ENCODE measurements at places on chromosomes 13 and 19.
A peak's percentile ranks its signal among the peaks of the same experiment; 100 is the strongest.

- DNase-seq = peak; percentile 93
These were observed 36.4 kb upstream of the IGFL4 start for GRCh38 chr19:46076951-46077814.

- no peak for DNase-seq
These were observed 19.2 kb downstream of the RYR1 start for GRCh38 chr19:38452430-38453366.

DNA sequence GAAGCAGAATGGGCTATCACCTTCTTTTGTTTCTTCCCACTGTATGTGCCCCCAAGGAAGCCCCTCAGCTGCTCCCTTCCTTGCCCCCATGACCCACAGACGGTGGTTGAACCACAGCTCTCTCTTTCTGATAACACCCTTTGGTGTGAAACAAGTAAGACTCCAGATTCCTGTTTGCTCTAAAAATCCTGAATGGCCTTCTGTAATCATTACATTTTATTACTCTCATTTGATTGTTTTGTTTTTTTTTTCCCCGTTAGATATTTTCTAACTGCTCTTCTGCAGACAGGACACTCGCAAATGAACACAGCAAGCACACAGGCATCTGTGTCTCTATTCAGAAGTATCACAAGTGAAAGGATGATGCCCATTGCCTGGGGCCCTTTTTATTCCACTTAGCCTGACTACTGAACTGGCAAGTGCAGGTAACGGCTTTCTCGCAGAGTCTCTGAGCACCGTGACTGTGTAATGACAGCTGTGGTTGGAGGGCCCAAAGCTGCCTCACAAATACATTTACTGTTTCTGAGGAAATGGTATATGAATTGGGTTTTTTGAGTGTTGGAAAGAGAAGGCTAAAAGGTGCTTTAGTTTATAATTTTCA, 59.3 kb downstream of the OXGR1 start:
- no peak for DNase-seq

GRCh38 chr19:18521692-18522123, at the start of gene ELL:
ELL (minus strand) TSS chr19:18522070; CDS start chr19:18522055, 15 bp downstream.
- DNase-seq = no peak

DNA sequence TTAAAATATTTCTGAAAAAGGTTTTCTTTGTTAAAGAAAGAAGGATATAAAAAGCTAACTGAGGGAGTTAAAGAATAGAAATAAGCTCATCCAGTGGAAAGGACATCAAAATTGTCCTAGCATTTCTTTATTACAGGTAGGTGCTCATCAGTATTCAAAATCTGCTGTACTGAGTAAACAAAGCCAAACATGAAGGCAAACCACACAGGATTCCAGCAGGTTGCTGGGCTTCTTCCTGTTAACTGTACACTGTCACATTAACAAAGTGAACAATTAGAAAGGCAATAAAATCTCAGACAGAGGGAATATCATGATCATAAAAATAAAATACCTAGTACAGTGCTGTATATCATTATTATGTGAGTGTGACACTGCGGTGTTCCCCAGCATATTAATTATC, 1541.0 kb downstream of the SLITRK5 start:
- peak; percentile 50 for DNase-seq

- no peak for DNase-seq
These were observed 267.4 kb downstream of the PCDH20 start for GRCh38 chr13:61148211-61148610.

DNA sequence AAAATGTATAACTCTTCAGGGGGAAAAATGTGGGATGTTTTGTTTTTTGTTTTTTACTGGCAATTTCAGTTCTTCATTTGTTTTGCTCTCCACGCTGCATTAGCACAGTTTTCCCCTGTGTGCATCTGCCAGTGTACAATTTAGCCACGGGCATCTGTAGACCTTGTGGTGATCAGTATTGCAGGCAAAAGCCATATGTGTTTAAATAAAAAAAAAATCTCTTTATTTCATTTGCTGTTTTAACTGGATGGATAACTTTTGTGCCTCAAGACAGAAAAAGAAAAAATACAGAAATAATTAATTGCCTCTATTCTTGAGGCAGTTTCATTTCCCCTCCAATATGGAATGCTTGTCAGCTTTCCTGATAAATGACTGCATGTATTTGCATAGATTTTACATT, 7.9 kb upstream of the MAB21L1 start:
- DNase-seq = no peak

- peak; percentile 19 for DNase-seq
These were observed 121.6 kb upstream of the FRY start for GRCh38 chr13:31909864-31910551.

DNA sequence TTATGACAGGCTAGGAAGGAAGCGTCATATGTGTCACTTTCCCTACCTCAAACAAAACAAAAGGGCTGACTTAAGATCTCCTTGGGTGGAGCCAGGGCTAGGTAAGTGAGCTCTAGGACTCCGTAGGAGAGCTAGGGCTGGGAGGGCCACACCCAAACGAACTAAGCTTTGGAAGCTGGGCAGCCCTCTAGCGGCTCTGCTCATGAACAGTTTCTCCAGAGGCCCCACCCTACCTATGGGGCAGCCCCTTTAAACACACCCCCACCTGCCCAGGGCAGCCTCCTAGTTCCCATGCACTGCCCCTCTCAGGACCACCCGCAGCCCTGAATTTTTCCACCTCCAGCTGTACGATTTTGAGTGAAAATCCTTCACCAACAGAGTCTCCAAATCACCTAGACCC, 3.5 kb downstream of the PEG3 start:
- no peak for DNase-seq

DNA sequence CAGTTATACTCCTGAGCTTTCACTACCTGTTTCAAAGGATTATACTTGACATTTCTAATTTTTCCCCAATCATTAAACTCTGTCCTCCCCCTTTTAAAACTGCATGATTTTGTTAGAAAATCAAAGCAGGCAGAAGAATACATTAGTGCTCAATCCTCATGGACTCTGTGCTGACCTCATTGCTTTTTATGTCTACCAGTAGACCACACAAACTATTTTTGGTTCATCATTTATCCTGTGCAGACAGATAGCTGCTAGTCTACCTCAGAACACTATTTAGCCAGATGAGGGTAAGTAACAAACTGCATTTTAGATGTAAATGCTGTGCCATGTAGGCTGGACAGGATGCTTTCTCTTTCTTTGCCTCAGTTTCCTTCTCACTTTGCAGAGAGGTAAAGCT, 235.9 kb downstream of the DCT start:
- DNase-seq = no peak

- DNase-seq = no peak
These were observed 1917.4 kb downstream of the OLFM4 start for GRCh38 chr13:54945973-54946372.

DNA sequence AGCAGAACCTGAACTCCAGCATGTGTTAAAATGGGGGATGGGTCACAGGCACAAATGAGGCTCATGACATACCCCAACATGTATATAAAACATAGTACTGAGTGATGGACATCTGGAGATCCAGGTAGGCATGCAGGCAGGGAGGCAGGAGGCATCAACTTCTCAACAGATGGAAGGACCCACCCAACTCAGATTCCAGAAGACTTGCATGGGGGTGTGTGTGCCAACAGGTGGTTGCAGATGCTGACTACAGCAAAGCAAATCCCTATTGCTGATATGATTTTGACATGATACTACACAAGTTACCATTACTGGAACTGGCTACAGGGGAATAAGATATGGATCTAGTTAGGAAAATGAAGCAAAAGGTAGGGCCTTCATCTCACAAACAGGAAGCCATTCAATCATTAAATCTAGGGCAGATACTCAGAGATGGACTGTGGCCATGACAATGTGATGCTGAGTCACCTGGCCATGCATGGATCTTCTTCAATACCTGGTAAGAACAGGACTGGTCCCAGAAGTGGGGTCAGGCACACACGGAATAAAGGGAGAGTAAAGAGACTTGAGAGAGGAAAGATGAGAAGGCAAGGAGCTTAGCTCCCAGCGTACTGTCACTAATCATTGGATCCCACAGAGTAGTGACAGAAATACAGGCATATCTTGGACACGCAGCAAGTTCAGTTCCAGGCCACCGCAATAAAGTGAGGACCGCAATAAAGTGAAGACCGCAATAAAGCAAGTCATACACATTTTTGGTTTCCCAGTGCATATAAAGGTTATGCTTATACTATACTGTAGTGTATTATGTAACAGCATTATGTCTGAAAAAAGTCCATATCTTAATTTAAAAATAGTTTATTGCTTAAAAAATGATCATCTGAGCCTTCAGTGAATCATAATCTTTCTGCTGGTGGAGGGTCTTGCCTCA, 91.3 kb downstream of the USP12 start:
- no peak for DNase-seq

DNA sequence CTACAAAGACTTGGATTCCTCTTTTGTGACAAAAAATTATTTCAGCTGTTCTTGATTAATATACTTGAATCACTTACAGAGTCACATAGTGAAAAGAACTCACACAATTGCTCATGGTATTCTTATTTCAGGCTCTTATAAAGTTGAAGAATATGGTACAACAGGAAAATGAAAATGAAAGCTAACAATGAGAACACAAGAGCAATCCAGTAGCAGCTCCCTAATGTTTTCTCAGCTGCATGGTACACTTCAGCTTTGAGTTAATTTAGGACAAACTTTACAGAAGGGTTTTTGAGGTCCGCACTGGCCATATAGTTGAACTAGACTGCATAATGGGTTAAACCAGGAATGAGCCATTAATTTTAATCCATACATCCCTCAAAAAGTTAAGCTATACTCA, 1261.8 kb downstream of the SLITRK5 start:
- DNase-seq = no peak

GRCh38 chr19:42217520-42218437, at the start of gene DEDD2:
DEDD2 (minus strand) TSS chr19:42217677; CDS start chr19:42217007, 670 bp downstream.
- DNase-seq = peak; percentile 95

DNA sequence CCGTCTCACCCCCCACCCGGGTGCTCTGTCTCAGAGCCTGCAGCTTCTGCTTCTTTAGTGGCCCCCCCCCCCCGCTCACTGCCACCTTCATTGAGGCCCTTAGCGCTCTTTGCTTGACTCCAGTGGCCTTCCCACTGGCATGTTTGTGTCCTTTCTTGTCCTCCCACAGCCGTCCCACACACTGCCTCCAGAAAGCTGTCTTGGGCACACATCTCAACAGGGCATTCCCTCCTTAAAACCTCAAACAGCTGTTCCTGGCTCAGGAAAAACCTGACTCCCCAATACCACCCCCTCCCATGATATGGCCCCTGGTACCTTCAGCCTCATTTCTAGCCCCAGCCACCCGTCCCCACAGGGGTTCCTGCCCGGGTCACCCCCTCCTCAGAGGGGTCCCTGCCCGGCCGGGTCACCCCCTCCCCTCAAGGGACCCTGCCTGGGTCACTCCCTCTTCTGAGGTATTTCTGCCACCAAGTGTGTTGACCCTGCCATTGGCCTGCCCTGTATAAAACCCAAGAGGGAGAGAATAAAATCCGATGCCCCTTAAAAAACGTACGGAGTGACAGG, 8.9 kb downstream of the B3GLCT start:
- no peak for DNase-seq

DNA sequence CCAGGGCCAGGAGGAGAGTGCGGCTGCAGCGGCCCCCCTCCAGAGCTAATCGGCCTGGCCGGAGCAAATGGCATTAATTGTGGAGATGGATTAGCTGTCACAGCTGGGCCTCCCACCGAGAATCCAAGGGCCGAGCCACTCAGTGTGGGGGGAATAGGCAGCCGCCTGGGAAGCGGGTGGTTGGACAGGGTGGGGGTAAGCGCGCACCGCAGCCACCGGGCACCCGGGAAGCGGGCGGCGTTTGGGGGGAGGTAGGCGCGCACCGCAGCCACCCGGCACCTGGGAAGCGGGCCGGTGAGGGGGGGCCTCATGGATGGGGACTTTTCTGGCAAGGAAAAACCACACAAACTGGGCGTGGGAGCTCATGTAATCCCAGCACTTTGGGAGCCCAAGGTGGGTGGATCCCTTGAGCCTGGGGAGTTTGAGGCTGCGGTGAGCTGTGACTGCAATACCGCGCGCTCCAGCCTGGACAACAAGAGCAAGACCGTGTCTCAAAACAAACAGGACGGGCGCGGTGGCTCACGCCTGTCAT, 9.7 kb downstream of the R3HDM4 start:
- no peak for DNase-seq

DNA sequence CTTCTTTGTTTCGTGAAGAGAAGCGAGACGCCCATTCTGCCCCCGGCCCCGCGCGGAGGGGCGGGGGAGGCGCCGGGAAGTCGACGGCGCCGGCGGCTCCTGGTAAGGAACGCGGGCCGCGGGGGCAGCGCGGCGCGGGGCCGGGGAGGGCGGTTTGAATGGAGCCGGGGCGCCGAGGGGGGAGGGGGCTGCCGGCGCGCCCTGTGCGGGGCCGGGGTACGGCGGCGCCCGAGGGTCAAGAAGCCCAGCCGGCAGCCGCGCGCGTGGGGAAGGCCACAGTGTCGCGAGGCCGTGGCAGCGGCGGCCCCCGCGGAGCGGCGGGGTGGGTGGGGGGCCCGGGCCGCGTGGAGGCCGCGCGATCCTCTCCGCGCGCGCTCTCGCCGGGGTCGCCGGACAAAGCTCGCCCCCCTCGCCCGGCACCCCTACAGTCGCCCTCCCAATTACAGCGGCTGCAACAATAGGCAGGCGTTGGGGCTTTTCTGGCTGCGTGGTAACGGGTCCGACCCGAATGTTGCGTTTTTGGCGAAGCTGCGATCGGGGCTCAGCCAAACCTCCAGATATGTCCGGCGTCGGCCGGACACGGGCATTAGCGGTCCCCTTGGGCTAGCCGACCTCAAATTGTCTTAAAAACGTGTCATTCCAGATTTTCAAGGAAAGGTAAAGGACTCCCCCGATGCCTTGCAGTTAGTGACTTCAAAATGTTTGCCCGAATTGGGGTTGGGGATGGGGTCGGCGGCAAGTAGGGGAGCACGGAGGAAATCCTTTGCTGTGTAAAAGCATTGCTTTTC, 437 bp downstream of the SMARCA4 start:
- no peak for DNase-seq

GRCh38 chr13:94656176-94656575, 54.5 kb downstream of the GPR180 start:
- no peak for DNase-seq

GRCh38 chr19:40762754-40763470, 11.9 kb downstream of the SNRPA start:
- DNase-seq = no peak

GRCh38 chr13:113630296-113630695, 27.7 kb downstream of the ATP4B start:
- no peak for DNase-seq

GRCh38 chr13:34223984-34224383, 406.0 kb downstream of the RFC3 start:
- DNase-seq = no peak

DNA sequence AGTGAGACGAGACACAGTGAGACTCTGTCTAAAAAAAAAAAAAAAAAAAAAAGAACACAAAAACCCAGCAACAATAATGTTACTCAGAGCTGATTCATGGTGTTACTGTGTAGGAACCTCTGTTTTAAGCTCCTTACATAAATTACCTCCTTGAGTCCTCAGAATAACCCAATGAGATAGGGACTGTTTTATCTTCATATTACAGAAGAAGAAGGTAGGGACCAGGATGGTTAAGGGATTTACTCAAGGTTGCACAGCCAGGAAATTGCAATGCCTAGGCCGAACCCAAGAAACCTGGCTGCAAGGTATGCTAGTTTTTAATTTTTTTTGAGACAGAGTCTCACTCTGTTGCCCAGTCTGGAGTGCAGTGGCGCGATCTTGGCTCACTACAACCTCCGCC, 1.5 kb upstream of the DAND5 start:
- DNase-seq = no peak

All from NCI-H1105 (cell line).